Foreskin melanocyte (primary cell): ENCODE measurements at places on chromosomes 3 and 15.

DNA sequence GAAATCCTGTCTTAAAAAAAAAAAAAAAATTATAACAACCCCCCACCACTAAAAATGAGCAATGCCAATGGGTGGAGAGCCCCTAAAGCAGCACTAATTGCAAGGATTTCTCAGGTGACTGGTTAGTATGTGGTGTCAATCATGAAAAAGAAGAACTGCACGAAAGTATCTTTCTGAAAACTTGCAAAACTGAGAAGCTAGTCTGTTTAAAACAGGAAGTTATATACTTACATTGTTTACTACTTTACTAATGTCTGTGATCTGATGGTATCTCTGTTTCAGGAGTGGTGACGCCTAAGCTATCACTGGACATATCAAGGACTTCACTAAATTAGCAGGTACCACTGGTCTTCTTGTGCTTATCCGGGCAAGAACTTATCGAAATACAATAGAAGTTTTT is at the start of gene CCR3:
TSS of gene CCR3 (plus strand) at position 341 of the 400 bp plus-strand sequence. CDS start 22,699 bp downstream, outside the sequence.
- DNase-seq = no peak

DNA sequence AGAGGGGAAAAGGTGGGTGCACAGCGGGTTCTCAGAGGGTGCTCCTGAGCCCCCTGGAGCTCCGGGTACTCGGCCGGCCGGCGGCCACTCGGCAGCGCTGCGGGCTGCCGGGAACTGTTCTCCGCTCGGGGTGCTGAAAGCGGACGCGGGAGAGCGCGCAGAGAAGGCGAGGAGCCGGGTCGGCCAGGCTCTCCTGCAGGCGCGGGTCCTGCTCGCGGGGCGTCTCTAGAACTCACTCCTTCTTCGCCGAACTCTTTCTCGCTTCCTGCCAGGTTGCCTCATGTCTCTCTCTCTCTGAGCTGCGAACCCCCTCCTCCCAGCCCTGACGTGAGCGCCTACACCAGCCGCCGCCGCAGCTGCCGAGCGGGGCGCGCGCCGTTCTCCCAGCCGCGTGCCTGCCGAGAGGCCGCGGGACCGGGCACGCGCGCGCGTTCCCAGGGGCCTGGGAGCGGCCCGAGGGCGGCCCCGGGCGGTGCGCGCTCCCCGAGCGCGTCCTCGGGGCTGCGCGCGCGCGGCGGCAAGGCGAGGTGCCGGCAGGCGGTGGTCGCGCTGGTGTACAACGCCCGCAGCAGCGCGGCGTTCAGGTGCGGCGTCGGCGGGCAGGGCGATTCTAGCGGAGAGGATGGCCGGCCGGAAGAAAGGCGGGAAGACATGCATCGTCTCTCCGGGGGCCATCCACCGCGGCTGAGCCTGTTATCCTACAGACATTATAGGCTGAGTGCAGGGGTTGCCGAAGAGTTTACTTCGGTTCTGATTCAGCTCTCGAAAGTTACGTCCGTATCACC is at the start of gene PEX5L:
TSS of gene PEX5L (minus strand) at position 267 of the 785 bp plus-strand sequence. CDS start 338 bp downstream, outside the sequence.
- peak; percentile 37 for DNase-seq

- no peak for DNase-seq
These were observed 13.5 kb downstream of the OCA2 start for GRCh38 chr15:28085489-28086174.

GRCh38 chr3:64759811-64760210 is 72.0 kb upstream of the ADAMTS9 start:
- no peak for DNase-seq

DNA sequence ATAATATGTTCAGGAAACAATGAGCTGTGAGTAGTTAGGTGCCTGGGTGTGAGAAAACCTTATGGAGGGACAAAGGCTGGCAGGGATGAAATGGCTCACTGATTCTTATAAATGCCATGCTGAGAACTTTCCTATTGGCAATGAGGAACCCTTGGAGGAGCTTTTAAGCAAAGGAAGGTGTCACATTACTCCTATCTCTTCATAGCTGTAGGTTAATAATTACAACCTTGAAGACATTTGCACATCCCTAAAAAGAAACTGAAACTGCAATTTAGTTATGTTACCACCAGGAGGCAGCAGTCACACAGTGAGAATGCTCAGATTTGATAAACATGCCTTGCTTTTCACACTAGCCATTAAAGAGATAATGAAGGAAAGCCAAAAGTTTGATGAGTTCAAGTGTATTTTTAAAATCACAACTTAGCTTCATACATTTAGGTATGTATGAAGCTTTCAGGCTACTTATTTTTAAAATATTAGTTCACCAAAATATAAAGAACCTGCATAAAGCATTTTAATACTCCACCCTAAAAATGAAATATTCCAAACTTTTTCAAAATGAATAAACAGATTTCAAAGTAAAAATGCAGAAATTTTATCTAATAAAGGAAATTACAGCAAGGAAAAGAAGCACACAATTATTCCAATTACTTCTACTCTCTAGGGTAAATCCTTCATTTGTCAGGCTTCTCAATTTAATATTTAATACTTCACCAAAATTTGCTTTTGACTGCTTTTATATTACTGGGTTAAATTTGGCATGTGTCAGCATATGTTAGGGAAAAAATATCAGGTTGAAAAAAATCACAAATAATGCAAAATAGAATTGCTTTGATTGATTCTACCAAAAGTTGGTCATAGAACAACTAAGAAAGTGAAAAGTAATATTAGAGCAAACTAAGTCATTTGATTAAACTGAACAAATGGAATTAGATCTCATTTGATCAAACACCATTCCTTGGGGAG is 136.9 kb upstream of the SLC2A2 start:
- DNase-seq = no peak

DNA sequence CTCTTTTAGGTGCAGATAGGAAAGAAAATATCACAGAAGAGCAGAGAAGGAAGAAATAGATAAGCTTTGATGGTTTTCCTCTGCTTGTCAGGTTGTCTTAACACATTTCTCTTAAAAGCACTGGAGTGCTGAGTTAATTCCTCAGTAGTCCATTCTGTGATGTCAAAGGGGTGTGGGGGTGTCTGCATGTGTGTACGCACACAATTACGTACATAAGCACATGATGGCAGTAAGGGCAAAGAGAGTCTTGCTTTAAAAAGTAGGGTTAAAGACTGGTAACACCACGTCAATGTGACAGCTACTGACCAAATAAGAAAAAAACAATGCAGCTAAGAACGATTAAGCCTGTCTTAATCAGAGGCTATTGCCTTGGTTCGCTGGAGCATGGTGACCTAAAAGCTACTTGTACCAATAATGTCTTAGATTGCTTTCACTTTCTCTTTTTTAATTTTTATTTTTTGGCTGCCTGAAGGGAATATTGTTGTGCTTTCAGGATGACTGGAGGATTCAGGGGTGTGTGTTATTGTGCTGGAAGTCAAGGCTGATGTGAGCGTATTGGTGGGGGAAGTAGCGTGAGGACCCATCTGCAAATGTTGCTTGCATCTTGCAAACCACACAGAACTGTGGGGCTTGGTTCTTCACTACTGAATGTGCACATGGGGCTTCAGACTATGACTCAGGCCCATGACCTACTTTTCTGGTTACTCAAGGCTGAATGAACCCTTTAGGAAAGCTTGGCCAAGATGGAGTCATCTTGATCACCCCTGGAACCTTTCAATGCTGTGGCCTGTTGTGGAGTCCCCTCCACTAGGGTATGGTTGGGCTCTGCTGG is 417.8 kb upstream of the TPM1 start:
- DNase-seq = no peak

GRCh38 chr15:100311833-100312476 is 29.8 kb downstream of the ADAMTS17 start:
- DNase-seq = no peak

GRCh38 chr3:12141350-12141749 is 17.4 kb downstream of the TIMP4 start:
- DNase-seq = no peak
